NCI-H1436 treated with DMSO at 0.1 percent for 48 hours (cell line): ENCODE measurements at places on chromosomes 16 and 17.

DNA sequence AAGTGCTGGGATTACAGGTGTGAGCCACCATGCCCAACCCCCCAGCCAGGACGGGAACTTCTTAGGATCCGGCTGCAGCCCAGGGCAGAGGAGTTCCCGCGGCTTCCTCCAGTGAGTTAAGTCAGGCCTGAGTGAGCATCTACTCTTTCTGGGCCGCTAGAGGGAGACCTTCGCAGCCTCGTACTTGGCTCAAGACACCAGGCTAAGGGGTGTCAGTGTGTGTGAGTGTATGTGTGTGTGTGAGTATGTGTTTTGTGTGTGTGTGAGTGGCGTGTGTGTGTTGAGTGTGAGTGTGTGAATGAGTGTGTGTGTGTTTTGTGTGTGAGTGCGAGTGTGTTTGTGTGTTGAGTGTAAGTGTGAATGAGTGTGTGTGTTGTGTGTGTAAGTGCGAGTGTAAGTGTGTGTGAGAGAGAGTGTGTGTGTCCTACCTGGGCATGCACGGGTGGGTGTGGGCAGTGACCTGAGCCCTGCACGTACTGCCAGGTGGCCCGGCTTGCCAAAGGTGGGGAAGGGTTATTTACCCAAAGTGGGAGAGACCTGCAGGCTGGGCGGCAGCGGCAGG lies 58.5 kb downstream of the TMEM235 start:
- peak; percentile 55 for DNase-seq

GRCh38 chr17:13725288-13725990 lies 123.7 kb upstream of the HS3ST3A1 start:
- no peak for DNase-seq

DNA sequence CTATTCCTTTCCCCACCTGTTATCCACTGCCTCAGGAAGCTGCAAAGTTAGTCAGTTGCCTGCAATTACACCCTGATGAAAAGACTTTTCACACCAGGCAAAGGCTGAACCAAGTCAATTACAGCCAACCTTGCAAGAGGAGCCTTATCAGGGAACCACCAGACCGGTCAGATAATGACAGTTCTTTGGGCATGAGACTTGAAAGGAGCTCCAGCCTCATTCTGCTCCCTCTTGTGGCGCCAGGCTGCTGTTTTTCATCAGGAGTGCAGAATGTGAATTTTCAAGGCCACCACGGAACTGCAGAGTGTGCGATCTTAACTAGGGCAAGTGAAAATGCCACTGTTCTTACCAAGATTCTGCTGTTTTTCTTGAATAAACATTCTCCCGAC lies 22.5 kb downstream of the DNAI2 start:
- no peak for DNase-seq

GRCh38 chr16:69931631-69932030 lies 19.5 kb upstream of the CLEC18A start:
- DNase-seq, result no peak

- DNase-seq, result no peak
Observed at GRCh38 chr17:3282901-3283300, 15.3 kb downstream of the OR3A1 start.

DNA sequence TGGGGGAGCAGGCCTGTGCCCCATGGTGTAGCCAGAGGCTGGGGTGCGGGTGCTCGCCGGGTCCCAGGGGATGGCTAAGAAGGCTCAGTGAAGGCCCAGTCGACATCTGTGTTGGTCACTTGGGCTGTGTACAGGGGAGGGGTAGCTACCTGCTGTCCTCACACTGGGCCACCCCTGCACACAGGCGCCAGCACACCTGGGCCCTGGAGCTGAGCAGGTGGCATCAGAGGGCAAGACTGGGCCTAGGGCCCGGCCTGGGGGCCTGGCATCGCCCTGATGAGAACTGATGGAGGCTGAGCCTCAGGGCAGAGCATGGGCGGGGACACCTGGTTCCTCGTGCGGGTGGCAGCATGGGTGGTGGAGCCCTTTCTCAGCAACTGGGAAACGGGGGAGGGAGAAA lies 870 bp upstream of the CTRB2 start:
- DNase-seq, result no peak

DNA sequence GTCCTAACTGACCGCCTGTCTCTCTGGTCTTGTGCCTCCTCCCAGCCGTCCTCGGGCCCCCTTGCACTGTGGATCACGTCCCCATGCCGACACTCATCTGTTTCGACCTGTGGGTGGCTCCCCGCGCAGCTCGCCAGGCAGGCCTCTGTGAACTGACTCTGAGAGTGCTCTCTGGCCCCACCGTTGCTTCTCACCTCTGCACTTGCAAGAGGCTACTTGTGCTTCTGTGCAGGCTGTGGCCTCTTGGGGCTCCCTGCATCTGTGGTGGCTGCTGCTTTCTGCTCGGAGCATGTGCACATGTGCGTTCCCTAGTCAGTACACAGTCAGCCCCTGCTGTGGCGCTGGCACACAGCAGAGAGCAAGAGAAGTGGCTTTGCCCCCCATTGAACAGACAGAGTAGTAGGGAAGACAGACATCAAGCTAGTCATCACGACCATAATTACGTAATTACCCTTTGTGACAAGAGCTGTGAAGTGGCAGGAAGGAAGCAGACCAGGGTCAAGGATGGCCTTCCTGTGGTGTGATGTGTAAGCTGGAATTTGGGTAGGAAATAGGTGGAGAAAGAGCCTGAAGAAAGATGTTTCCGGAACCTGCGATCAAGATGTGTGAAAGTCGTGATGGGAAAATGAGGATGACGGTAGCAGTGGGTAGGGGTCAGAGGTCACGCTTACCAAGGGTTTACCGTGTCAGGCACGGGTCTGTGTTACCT lies 256.0 kb upstream of the CACNG5 start:
- no peak for DNase-seq

DNA sequence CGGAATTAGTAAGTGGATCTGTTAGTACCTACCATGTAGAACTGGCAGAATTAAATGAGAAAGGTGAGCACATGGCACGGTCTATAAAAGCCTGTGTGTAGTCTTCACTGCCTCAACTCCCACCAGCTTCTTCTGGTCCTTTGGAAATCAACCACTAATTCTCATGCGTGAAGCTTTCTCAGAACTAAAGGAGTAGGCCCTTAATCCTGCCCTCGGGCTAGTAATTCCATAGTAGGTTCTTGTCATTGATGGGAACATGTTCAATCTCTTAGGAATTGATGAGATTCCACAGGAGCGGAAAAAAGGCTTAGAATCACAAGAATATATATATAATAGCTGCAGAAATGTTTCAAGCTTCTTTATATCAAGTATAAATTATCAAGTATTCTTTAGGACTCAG lies 21.7 kb downstream of the CDR2 start:
- DNase-seq, result no peak

GRCh38 chr16:71492786-71493185 lies 3.7 kb upstream of the ZNF19 start:
- DNase-seq, result no peak

- DNase-seq, result no peak
Observed at GRCh38 chr16:78773291-78773702, 673.8 kb downstream of the WWOX start.

GRCh38 chr16:12557786-12558185 lies 245.9 kb downstream of the CPPED1 start:
- DNase-seq, result no peak

DNA sequence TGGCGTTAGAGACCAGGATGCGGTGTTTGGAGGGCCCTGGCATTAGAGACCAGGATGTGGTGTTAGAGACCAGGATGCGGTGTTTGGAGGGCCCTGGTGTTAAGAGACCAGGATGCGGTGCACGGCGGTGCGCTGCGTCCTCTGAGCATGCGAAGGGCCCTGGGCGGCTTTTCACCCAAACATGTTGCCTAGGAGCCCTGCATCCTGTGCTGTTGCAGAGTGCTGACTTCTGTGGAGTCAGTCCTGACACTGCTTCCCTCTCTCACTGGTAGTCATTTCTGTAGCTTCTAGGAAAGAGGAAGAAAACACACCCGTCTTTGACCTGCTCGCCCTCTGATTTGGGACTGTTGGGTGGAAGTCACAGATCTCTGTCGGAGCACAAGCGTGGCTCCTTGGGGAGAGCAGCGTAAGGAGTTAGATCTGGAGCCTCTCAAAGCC lies 141.2 kb downstream of the LAT start:
- DNase-seq, result no peak

DNA sequence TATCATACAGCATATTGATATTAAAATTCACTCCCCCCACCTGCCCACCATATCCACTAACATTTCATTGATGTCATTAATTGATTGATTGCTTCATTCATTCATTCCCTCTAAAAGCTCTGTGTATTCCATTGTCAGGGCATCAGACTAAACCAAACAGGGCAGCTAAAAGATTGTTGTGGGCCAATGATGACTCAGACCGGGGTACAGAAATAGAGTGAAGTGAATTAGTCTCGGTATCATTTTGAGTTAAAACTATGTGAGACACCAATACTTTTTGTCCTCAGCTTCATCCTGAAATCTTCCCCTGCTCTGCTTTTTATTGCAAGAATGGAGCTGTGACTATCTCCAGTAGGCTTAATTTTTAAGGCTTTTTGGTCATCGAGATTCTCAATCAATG lies 868.3 kb downstream of the CDH11 start:
- no peak for DNase-seq

DNA sequence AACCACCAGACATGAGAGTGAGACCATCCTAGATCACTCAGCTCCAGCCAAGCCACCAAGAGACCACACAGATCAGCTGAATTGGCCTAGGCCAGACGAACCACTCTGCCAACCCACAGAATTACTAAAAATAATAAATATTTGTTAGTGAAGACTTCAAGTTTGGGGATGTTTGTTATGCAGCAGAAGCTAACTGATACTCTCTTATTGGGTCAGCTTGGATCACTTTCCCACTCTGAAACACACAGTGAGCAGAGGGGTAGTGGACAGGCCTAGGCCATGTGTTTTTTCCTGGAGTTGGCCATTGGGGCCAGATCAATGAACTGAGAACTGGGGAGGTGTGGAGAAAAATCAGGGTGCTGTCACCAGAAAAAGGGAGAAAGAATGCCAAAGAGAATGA lies 15.6 kb upstream of the ITPRIPL2 start:
- no peak for DNase-seq

GRCh38 chr17:40442392-40443195 lies 656 bp upstream of the IGFBP4 start:
- DNase-seq, result no peak

DNA sequence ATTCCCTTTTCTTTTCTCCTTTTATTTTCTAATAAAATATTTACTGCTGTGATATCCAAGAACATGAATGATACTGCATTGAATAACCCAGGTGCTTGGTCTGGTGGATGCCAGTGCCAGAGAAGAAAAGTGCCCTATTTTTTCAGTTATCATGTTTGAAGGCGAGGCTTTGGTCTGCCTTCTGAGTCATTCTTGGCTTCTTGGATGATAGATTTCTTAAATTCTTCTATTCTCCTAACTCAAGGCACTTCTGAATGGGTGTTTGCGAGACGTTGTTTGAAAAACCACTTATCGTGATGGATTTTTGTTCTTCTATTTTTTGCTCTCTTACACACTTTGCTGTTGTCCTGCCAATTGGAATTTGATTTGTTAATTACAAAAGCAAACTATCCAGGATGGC lies 66.7 kb downstream of the FTO start:
- no peak for DNase-seq

GRCh38 chr17:78462148-78462547 lies 83.7 kb downstream of the PGS1 start:
- no peak for DNase-seq

DNA sequence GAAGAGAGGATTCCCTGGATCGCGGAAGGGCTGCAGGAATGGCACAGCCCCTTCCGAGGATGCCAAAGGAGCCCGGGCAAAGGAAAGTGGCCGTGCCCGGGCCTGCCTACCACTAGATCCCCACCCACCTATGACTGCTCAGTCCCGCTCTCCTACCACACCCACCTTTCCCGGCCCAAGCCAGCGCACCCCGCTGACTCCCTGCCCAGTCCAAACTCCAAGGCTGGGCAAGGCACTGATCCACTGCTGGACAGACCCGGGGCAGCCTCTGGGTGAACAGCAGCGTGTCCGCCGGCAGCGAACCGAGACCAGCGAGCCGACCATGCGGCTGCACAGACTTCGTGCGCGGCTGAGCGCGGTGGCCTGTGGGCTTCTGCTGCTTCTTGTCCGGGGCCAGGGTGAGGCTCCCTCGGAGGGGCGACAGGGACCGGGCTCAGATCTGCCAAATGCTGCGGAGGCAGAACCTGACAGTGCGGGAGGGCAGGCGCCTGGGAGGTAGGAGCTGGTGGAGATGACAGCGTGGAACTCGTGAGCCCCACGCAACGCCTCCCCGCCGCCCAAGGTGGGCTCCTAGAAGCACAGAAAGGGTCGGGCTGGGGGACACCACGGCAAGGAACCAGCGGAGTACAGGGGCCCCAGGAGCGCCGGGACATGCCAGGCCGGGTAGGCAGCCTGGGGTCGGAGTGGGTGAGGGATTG lies at the start of gene CES2:
Gene CES2 (plus strand): TSS at position 203 of the 698 bp plus-strand sequence. CDS start 120 bp downstream, at position 323.
- no peak for DNase-seq

DNA sequence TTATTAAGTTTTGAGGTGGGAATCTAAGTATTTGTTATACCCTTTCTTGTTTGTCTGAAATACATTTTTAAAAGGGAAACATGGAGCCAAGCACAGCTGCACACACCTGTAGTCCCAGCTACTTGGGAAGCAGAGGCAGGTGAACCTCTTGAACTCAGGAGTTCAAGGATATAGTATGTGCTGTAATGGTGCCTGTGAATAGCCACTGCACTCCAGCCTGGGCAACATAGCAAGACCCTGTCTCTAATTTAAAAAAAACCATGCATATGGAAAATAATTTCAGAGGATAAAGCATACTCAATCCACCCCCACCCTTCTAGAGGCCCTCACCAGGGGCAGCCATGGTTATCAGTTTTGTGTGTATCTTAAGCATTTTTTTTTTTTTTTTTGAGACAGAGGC lies 3.4 kb upstream of the DDX19B start:
- no peak for DNase-seq
